ENCODE measurements at places on chromosomes 13 and 19.
A peak's percentile ranks its signal among the peaks of the same experiment; 100 is the strongest.

GRCh38 chr13:90889906-90890834, 457.3 kb upstream of the MIR17HG start:
- DNase-seq = no peak

DNA sequence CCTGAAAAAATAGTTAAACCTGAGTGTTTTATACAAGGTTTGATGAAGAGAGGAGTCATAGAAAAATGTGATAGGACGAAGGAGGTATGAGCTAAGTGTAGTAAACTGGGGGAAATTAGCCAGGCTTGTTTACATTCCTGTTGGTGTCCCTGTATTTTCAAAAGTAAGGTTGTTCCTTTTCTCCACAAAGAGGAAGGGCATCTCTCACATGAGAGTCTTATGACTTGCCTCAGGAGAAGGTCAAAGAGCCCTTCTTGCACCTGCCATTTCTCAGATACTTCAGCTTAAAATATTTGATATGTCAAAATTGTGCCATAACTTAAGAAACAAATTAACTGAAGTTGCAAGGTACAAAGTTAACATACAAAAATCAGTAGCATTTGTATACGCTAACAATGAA, 3.6 kb upstream of the N4BP2L2 start:
- DNase-seq = no peak

DNA sequence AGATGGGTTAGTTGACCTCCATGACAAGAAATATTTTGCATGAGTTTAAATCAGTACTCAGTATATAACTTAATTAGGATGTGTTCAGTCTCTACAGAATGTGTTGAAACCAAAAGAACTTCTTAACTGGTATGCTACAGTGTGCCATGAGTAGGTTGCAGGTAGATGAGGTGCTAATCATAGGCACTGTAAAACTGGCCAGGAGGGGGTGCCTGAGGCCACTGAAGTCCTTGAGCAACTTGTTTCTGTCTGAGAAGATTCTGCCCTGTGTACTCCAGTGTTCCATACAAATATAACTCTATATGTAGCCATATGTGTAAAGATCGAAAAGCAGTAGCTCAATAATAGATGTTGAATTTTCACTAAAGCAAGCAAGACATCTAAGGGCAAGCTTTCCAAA, 549.2 kb upstream of the KLF12 start:
- no peak for DNase-seq

DNA sequence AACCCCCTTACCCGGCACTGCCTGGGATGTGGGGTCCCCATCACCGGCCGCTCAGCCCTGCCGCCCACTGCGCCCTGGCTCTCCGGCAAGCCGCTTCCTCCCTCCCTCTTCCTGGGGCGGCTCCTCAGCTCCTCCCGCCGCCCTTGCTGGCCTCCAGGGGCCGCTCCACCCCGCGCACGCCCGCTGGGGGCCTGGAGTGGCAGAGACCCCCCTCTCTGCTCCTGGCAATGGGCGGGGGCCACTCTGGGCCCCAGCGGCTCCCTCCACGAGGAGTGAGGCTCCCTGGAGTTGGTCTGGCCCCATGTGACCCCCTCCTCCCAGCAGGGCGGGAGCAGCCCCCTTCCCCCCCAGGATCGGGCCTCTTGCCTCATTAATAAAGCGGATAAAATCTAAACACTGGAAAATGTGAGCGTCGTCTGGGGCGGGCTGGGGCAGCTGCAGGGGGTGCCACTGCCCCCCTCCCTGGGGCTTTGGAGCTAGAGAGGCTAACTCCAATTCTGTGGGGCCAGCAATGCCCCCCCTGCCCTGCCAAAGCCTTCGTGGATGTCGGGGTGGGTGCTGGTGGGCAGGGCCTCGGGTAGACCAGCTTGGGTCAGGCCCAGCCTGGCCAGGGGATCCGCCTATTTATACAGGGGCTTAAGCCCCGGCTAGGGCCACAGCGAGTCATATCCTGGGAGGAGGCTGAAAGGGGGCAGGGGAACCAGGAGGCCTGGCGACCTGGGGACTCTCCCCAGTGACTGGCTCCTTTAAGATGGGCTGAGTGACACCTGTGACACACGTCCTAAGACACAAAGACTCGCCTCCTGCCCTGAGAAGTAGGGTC, at the start of gene PTGER1:
Gene PTGER1 (minus strand): TSS at position 104 of the 823 bp plus-strand sequence. CDS start 1,034 bp downstream, outside the sequence.
- no peak for DNase-seq

DNA sequence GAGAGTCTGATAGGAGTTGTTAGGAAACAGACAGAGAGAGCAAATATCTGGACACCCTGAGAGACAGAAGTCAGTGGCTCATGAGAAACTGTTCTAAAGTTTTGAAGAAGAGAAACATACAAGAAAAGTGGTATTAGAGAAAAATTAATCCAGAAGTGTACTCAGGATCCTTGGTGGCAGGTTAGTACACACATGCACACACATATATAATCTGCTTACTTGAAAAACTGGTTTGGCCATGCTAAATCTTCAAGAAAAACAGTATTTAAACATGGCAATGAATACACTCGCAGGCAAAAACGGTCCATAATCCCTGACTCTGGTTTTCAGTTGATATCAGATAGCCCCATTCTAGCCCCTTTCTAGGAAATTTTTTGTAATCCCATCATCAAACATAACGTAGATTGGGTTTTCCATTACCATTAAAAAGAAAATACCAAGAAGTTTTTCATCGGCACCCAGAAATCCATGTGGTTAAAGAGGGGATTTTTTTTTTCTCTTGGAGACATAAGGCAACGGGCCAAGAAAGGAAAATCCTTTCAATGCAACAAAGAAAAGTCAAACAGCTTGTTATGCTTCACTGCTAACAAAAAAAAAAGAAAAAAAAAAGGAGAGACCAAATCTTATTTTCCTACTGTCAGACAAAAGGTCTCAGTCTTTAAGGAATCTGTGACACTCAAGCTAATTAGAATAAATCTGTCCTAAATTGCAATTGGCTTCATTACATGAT, 178.0 kb upstream of the MIR17HG start:
- DNase-seq = no peak

- peak; percentile 42 for DNase-seq
Observed at GRCh38 chr19:2261438-2262172, 5.4 kb upstream of the JSRP1 start.

- DNase-seq = no peak
Observed at GRCh38 chr19:18300930-18301717, 19.7 kb upstream of the JUND start.

- no peak for DNase-seq
Observed at GRCh38 chr13:102877303-102877702, 31.5 kb downstream of the ERCC5 start.

- no peak for DNase-seq
Observed at GRCh38 chr13:87674247-87674738, 3.1 kb downstream of the SLITRK5 start.

DNA sequence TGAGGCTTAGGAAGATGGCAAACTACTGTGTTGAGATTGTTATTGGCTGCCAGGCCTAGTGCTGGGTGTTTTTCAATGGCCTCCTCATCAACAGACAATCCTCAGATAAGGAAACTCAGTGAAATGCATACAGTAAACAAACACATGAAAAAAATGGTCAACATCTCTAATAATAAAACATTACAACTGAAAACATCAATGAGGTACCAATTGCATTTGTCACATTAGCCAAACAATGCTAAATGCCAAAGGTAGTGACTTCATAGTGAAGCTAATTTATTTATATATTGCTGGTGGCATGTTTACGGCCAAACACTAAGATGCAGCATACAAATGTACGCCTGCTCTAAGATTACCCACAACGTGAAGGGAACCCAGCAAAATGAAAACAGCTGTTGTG, 224.0 kb upstream of the UBL3 start:
- DNase-seq = no peak

DNA sequence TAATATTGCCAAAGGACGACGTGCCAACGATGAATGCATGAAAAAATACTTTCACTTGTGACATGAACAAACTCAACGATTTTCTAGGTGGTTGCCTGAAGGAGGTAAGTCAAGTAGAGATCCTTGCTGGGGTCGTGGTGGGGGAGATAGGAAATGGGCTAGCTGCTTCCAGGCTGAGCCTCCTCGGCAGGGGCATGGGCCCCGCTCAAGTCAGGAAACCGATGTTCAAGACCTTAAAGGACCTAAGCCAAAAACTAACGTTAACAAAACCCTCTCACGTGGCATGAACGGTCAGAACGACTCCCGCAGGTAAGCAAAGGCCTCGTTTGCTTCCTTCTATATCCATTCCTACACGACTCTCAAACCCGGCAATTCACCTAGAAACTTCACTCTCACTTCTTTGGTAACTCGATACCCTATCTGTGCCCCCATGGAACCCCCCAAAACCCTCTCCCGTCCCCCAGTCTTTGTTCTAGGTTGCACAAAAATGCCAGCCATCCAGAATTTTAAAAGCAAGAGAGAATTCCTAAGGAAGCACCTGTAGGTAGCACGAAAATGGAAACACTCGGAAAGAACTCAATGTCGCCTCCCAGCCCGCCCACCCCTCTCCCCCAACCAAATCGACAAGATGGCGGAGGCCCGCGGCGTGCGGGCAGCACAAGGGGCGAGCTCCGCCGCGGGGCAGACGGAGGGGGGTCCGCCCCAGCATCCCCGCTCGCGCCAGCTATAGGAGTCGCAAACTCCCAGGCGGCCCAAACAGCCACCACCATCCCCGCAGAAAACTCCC, 13.6 kb downstream of the ACP4 start:
- peak; percentile 48 for DNase-seq

GRCh38 chr13:97067017-97067895, 73.0 kb upstream of the OXGR1 start:
- DNase-seq = no peak

DNA sequence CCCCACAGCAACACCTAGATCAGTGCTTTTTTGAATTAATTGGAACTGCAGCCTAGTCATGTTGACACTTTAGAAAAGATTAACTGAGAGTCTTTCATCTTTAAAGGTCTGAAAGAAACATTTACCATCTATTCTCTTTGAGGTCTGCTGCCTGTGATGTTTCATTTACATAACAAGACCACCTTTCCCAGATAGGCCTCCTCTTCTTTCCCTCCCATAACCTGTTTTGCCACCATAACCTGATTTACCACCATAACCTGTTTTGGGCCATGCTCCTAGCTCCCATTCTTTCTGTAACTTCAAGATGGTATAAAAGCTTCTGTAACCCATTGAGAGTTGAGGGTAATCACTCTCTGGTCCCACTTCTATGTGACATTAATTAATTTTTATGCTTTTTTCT, 320.8 kb downstream of the PCDH20 start:
- DNase-seq = no peak

DNA sequence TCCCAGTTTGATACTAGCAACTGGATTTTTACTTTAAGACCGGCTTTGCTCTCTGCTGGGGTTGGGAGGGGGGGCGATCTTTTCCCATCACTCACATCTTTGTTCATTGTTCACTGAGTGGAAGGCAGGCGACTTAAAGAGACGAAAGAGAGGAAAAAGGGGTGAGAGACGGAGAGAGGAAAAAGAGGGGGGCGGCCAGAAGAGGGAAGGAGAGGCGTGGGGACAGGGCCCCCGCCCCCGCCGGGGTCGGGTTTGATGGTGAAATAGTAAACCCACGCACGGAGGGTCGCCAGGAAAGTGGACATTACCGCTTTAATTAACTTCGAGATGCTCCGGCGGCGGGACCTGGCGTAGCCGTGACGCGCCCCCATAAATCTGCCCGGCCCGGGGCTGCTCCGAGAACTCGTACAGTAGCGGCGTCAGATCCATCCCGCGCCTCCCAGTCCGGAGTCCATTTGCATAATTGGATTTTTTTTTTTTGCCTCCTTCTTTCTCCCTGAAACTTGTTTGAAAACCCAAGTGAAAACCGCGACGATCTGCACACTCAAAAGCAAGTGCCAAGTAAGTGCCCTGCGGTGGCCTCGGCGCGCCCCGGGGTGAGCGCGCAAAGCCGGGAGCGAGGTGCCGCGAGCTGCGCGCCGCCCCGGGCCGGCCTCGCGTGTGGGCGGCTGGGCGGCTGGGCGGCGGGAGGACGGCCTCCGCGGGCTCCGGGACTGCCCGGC, 143.9 kb upstream of the ZNF536 start:
- DNase-seq = no peak

GRCh38 chr19:16394111-16394510, 69.5 kb downstream of the KLF2 start:
- DNase-seq = no peak

GRCh38 chr13:45778882-45779281, 72.7 kb downstream of the SIAH3 start:
- no peak for DNase-seq

DNA sequence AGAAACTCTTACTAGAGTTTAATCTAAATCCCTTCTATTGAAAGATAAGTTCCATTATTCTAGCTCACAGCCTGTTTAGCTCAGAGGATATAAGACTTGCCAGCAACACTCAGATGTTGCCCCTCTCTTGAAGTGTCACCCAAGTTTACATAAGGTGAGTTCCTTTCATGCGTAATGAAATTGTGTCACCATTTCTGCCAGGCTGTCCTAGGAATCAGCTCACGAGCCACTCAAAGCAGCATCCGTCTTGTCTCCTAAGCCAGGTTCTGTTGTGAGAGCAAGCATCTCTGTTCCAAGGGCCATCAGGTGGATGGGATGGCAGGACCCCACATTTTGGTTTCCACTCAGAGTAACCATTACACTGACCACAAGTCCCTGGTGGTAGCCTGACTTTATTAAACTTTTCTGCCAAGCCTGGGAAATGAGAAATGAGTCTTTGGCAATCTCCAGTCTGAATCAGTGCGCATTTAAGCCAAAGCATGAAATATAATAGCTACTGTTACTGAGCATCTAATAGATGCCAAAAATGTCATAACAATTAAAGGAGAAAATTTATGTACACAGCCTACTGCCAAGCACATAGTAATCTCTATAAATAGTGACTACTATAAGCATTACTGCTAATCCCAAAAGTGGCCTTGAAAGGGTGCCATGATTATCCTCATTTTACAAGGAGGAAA, 179.6 kb upstream of the MIR17HG start:
- no peak for DNase-seq

- no peak for DNase-seq
Observed at GRCh38 chr13:21636656-21637055, 32.7 kb upstream of the MICU2 start.

- DNase-seq = no peak
Observed at GRCh38 chr19:58338336-58338735, 11.5 kb downstream of the ZSCAN22 start.

GRCh38 chr13:71477735-71478134, 389.3 kb downstream of the DACH1 start:
- no peak for DNase-seq

DNA sequence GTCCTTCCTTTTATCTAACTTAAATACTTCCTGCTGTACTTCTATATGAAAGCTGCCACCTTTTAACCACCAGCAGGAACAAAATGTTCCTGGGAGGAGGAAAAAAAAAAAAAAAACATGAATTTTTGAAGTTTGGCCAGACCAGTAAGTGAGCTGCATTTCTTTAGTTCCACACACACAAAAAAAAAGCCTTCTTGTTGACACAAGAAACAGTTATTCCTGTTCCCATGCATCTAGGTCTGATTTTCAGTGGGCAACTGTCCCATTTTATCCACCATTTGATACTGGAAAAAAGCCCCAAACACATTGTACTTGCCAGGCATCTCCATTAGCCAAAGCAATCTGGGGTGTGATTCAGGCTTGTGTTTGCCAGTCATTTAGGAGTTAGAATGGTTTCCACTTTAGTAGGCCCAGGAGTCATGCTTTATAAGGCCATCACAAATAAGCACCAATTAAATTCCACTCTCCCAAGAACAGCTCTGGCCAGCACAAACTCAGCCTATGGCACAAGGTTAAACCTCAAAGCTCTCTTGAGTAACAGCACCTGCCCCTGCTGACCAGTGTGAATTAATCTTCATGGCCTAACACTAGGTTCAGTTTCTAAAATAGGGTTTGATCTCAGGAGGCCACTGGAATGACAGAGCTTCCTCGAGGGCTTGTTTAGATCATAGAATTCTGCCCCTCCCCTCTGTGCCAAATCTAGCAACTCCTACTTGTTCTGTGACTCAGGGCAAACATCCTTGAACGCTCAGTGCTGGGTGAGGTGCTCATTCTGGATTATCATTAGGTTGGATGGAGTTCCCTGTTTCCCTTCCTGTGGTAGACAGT, 67.1 kb downstream of the NUFIP1 start:
- no peak for DNase-seq

- no peak for DNase-seq
Observed at GRCh38 chr19:39124136-39124764, 1.3 kb upstream of the PAK4 start.

All from stimulated activated CD4-positive, alpha-beta T cell treated with anti-CD3 and anti-CD28 coated beads, Interleukin-12 subunit alpha, Interleukin-12 subunit beta, amount 100 ng/mL, for 4 hours (primary cell).